ENCODE measurements at places on chromosomes 2 and 18.

DNA sequence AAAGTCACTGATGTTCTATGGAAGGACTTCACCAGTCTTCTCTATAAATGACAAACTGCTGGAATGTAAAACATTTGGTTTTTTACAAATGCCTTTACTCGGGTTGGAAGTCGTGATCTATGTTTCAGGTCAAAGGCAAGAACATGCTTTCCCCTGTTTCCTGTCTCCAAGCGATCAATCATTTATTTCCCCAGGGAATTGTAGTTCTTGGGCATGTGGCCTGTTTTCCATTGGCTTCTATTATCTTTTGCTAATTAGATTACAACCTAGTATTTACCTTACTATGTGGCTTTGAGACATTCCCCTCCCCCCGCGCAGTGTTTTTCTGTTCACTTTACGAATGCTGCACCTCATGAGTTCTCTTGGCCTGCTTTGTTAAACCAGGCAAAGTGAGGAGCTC is 684.2 kb downstream of the EPHA4 start:
- DNase-seq = no peak

DNA sequence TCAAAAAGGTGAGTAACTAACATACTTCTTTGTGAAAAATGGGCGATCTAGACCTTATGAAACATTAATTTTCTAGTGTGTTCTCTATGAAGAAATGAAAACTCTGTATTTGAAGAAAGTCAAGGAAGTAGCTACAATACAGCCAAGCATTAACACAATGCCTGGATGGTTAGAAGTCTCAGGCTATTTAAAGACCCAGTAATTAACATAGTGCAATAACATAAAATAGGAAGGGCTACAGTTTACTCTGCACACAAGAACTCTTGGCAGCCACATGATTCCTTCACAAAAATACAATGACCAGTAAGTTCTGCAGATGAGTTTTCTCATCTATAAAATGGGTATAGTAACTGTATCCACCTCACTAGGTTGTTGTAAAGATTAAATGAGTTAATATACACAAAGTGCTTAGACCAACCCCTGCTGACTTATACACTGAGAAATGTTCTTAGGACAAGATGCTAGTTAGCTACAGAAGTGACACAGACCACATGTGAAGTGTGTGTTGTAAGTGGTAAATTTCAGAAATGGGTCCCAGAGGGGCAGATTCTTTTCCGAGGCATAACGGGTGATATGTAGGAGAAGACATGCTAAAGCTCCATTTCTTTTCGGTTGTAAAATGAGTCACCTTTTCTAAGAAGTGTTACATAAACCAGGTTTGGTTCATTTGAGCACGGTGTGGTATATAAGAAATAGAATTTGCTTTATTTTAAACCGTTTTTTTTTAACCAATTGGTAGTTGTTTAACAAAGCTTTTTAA is 61.8 kb downstream of the CXCR4 start:
- DNase-seq = no peak

GRCh38 chr2:140551287-140551686 is 1579.5 kb downstream of the LRP1B start:
- DNase-seq = no peak

- no peak for DNase-seq
These were observed 31.2 kb upstream of the STPG4 start for GRCh38 chr2:47186351-47186750.

- DNase-seq = no peak
These were observed 172.9 kb downstream of the LRP1B start for GRCh38 chr2:141957827-141958450.

- no peak for DNase-seq
These were observed 73.5 kb downstream of the MTCL1 start for GRCh38 chr18:8778824-8779223.

- no peak for DNase-seq
These were observed 278.4 kb upstream of the FAM98A start for GRCh38 chr2:33877348-33878016.

GRCh38 chr18:50662177-50662576 is 102.3 kb downstream of the MAPK4 start:
- DNase-seq = peak; percentile 13

GRCh38 chr2:124822516-124822915 is 797.4 kb downstream of the CNTNAP5 start:
- no peak for DNase-seq

- peak; percentile 26 for DNase-seq
These were observed 125.9 kb downstream of the CCDC85A start for GRCh38 chr2:56309626-56310170.

DNA sequence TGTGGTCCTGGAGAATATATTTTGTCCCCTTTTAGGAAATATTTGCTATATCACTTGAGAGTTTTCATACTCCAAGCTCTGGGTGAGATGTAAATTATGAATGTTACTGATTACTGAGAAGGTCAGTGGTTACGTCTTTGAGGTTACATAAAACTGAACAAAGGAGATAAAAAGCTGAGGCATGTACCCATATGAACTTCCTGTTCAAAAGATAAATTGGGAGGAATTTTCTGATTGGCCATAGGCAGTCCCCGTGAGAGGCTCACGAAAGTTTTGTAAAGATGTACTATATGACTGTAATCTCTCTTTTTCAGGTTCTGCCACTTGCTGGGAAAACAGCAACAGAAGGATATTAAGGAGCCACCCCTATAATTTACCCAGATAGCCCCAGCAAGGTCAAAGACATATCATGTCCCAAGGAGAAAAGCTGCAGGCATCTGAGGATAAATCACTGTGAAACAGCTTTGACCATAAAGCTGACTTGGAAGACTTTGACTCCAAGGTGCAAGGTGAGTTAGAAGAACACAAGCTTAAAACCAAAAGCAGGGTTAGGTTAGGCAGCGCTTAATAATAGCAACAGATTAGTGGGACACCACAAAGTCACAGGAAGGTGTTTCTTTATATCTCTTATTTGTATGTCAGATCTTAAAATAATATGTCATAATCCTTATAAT is 90.4 kb downstream of the OSBPL6 start:
- no peak for DNase-seq

- no peak for DNase-seq
These were observed 350.7 kb upstream of the SPRED2 start for GRCh38 chr2:65782996-65783650.

DNA sequence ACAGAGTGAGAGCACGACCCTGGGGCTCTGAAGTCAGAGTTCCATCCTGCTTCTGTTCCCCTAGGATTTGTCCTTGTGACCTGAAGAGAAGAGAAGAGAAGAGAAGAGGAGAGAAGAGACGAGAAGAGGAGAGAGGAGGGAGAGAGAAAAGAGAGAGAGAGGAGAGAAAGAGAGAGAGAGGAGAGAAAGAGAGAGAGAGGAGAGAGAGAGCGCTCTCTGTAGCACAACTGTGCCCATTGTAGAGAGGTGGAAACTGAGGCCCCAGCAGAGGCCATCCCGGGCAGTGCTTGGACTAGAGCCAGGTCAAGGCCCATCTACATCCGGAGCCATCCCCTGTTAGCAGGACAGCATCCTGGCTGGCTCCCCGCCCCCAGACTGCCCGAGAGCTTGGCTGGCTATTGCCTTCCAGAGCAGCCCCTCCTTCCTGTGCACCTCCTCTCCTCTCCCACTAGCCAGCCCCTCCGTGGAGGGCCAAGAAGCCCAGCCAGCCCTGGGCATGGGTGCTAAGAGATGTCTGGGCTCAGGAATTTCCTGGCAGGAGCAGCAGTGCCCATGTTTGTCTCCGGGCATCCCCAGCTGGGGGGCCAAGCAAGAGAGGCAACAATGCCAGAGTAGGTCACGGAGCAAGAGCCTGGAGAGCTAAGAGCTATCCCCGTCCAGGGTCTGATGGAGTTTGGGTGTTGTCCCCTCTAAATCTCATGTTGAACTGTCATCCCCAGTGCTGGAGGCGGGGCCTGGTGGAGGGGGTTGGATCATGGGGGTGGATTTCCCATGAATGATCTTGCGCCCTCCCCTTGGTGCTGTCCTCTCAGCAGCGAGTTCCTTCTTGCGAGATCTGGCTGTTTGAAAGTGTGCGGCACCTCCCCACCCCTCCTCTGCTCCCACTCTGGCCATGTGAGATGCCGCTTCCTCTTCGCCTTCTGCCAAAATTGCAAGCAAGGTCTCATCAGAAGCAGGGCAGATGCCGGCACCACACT is 18.2 kb upstream of the GPR55 start:
- DNase-seq = no peak

- no peak for DNase-seq
These were observed 292.1 kb downstream of the EXOC6B start for GRCh38 chr2:72533765-72534164.

- DNase-seq = no peak
These were observed 2.4 kb upstream of the CETN1 start for GRCh38 chr18:577643-578375.

DNA sequence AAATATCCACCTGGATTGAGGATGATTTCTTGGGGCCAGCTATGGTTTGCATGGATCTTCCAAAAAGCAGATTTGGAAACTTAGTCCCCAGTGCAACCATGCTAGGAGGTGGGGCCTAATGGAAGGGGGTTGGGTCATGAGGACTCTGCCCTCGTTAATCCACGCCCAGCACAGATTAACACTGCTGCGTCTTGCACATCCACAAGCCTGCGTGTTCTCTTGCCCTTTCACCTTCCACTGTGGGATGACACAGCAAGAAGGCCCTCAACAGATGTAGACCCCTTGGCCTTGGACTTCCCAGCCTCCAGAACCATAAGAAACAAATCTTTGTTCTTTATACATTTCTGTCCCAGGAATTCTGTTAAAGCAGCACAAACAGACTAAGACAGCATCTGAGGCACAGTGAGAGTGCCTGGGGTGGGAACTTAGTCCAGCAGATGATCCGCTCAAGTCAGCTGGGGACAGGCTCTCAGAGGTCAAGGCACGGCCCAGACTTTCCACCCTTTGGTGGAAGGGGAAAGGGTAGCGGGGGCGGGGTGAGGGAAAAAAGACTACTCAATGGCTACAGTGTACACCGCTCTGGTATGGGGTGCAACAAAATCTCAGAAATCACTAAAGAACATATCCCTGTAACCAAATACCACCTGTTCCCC is 2.4 kb downstream of the RAB17 start:
- DNase-seq = no peak

GRCh38 chr2:40341198-40341597 is 110.7 kb downstream of the SLC8A1 start:
- DNase-seq = no peak

DNA sequence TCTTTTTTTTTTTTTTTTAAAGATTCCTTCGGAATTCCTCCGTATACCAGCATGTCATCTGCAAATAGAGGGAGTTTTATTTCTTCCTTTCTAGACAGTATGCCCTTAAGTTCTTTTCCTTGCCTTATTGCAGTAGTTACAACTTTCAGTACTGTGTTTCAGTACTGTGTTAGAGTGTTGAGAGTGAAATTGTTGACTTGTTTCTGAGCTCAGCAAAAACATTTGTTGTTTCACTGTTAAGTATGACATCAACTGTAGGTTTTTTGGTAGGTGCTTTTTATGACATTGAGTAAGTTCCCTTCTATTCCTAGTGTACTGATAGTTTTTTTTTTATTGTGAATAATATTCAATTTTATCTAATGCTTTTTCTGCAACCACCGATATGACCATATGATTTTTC is 43.9 kb downstream of the ACVR2A start:
- no peak for DNase-seq

DNA sequence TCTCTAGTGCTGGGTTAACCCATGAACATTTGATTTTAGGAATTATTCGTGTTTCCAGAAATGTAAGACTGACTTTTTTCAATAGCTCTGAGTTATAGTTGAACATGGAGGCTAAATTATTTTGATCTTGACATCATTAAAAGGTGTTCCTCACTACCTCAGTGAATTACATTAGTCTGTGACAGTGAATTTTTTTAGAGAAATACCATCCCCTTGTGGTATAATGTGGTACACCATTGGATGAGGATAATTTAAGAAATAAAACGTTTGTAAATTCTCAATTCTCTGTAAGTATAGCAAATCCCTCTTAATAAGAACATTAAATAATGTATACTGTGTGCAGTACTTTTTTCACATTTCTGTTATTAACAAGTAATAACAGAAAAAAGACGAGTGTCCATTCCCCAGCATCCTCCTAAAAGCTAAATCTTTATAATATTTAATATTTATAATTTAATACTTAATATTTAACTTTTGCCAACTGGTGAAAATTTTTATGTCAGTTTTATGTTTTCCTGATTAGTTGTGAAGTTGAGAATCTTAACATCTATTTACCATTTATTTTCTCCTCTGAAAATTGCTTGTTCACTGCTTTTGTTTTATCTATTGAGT is 70.3 kb upstream of the CWC22 start:
- no peak for DNase-seq

DNA sequence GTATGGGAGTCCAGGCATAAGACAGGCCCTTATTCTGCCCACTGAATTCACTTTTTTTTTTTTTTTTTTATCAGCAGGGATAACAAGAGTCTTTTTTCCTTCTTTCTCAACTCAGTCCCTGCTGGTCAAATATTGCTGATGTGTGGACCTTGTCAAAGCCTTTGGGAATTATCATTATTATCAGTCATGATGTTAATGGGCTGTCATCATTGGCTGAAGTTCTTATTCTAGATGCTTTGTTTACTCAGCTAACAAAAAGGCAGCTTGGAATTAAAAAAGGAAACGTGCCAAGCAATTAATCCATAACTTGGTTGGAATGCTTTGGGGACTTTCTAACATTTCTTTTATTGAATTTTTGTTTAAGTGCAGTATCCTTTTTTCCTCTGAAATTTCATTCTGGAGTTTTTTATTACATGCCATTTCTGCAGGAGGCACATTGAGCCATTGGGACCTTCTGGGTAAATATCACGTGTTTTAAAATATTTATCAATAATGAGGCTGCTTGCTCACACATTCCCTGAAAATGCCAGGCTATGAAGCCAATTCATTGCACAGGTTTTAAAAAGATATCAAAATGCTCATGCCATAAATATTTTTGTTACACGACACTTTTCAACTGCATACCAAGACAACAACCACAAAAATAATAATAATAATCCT is 246.3 kb downstream of the TXNL1 start:
- DNase-seq = peak; percentile 47

- DNase-seq = no peak
These were observed 276.7 kb upstream of the STON1 start for GRCh38 chr2:48253301-48253700.

DNA sequence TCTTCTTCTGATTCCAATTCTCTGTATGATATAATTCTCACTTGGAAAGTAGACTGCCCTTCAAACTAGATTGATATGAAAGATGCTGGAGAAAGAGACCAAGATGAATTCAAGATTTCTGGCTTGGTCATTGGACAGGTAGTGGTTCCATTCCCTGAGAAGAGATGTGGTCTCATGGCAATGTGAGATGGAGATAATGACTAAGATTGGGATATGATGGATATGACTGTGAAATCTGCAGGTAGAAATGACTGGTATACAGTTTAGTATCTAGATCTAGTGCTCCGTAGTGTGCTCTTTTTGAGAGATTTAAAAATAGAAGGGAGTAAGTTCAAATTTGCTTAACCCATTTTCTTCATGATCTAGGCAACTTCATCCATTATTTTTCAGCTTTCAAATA is 425.4 kb upstream of the TRIB2 start:
- DNase-seq = no peak

GRCh38 chr2:180219491-180219890 is 212.4 kb upstream of the CWC22 start:
- DNase-seq = peak; percentile 78
